ENCODE measurements at places on chromosomes 1 and 21. TPM values are rescaled to one million over a fixed set of nuclear protein-coding genes. Genes with fewer than 3 reads are reported as not detected.

DNA sequence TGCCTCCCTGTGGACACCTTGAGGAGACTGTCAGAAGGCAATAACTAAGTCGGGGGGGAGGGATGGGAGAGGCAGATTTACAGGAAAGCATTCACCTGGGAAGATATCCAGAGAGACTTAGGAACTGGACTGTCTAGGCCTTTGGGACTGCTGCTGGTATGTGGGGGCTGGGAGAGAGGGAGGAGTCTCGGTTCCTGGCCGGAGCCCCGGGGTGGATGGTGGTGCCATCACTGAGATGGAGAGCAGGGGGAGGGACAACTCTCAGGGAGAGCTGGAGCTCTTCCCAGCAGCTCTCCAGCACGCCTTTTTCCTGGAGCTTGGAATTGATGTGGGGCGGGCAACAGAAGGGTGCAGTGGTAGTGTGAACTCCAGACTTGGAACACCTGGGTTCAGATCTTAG, 22.1 kb downstream of the PTPRF start:
- no peaks in the 10 kb centered on the region for H3K4me1 ChIP-seq
- no peaks in the 10 kb centered on the region for H3K36me3 ChIP-seq
- no peaks in the 10 kb centered on the region for H3K27me3 ChIP-seq
- no peak overlapping the region for H3K4me3 ChIP-seq
- no peak overlapping the region for H3K27ac ChIP-seq

Gene CAMK2N1
- total RNA-seq, result 38.2 TPM

Gene PLD5
- total RNA-seq, result not detected

Gene SYT11
- 28.5 TPM for total RNA-seq

Gene PLXNA2
- total RNA-seq, result 5.4 TPM

Data from GM23248 (cell line).